ENCODE measurements at places on chromosomes 12 and 14. TPM values are rescaled to one million over a fixed set of nuclear protein-coding genes. Genes with fewer than 3 reads are reported as not detected.

TRIM9 gene
- 0.85 TPM for total RNA-seq

ESRRB gene
- not detected for total RNA-seq

MAP3K12 gene
- total RNA-seq = 11.9 TPM

DNA sequence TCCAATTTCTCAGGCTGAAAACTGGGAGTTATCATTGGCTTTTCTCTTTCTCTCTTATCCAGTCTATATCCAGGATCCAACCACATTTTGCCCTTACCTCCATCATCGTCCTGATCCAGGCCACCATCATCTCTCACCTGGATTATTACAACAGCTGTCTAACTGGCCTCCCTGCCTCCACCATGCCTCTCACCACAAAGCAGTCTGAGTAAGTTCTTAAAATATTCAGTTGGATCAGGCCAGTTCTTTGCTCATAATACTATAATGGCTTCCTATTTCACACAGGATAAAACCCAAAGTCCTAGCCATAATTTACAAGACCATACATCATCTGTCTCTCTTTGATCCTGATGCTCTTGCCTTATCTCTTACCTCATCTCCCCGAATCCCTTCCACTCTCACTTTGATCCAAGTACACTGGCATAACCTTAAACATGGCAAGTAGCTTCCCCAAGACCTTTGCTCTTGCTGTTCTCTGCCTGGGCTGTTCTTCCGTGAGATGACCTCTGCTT lies 133.4 kb upstream of the RAP1B start:
- H3K36me3 ChIP-seq = no peaks in the 10 kb centered on the region
- H3K27me3 ChIP-seq = no peaks in the 10 kb centered on the region
- H3K27ac ChIP-seq = no peak overlapping the region
- H3K4me3 ChIP-seq = no peak overlapping the region
- no peak for DNase-seq
- H3K4me1 ChIP-seq = peaks cover 15% of the 10 kb centered on the region

ACOT6 gene
- not detected for total RNA-seq

DNA sequence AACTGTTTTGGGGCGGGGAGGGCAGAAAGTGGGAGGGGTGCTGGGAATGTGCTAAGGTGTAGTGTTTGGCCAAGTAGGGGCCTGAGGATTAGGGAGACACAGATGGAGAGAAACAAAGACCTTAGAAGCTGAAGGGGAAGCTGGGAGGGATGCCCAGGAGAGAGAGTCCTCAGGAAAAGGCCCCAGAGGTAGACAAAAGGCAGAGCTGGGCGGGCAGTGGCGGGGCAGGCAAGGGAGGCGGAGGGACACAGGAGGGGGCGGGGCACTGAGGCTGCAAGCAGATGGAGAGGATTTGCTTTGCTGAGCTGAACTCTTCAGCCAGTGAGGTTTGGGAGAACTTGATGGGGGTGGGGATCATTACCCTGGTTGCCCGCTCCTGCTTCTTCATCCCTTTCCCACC lies 2.8 kb downstream of the PTMS start:
- H3K36me3 ChIP-seq = no peaks in the 10 kb centered on the region
- DNase-seq = no peak
- H3K27me3 ChIP-seq = no peaks in the 10 kb centered on the region
- H3K4me1 ChIP-seq = peaks cover 53% of the 10 kb centered on the region
- H3K4me3 ChIP-seq = no peak overlapping the region
- H3K27ac ChIP-seq = no peak overlapping the region

DNA sequence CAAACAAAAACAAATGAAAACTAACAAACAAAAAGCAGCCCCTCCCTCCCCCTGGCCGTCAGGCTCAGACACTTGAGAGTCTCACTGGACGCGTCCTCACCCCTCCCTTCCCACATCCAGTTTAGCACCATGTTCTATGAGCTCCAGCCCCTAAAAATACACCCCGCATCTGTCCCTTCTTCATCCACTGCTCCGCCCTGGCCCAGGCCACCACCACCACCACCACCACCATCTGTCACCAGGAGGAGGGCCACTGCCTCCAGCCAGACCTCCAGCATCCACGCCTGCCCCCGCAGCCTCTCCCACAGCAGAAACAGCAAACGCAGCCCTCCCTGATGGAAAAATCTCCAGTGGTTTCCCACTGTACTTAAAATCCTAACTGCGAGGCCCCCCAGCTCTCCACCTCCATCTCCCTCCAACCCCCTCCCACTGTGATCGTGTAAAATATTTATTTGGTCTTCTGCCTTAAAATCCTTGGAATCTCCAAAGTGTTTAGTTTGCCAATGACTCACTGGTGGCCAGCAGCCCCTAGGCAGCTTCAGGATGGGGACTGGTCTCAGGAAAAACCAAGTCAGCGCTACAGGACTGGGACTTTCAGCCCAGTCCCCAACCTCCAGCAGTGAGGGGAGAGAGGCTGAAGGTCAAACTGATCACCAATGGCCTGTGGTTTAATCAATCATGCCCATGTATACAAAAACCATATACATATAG lies 95.1 kb downstream of the SCARB1 start:
- H3K4me1 ChIP-seq = peaks cover 10% of the 10 kb centered on the region
- DNase-seq = no peak
- no peak overlapping the region for H3K4me3 ChIP-seq
- H3K36me3 ChIP-seq = no peaks in the 10 kb centered on the region

DNA sequence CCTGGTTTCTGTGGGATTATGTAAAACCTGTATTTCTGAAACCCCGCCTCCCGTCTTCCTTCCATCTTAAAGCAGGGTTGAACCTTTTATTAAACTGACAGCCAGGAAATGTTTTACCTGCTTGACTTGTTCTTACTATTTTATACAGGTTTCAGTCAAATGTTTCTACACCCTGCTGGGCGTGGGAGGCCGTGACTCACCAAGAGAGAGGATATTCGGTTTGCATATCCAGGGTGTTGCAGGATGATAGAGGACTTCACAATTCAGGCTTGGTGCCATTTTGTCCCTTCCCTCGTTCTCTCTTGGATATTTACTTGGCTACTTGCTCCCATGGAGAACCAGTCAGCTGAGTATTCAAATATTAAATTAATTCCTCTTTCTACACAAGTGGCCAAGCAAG lies 69.7 kb downstream of the ARF6 start:
- H3K27me3 ChIP-seq = no peaks in the 10 kb centered on the region
- DNase-seq = no peak
- H3K4me1 ChIP-seq = peaks cover 13% of the 10 kb centered on the region

CPNE6 gene
- total RNA-seq = not detected

Measured in CD8-positive, alpha-beta memory T cell (primary cell).